ENCODE measurements at places on chromosomes 3 and 15. TPM values are rescaled to one million over a fixed set of nuclear protein-coding genes. Genes with fewer than 3 reads are reported as not detected.

The IGSF10 gene
- 0.10 TPM for total RNA-seq

The CHAC1 gene
- 18.5 TPM for total RNA-seq

The TGM5 gene
- not detected for total RNA-seq

The C2CD4A gene
- total RNA-seq = not detected

All from MG63 (cell line).